Hindlimb muscle (tissue), 1 donor: ENCODE measurements at places on chromosomes 12 and 14.
A peak's percentile ranks its signal among the peaks of the same experiment; 100 is the strongest.

GRCh38 chr12:3892631-3893030, 19.4 kb upstream of the PARP11 start:
- no peak for DNase-seq

DNA sequence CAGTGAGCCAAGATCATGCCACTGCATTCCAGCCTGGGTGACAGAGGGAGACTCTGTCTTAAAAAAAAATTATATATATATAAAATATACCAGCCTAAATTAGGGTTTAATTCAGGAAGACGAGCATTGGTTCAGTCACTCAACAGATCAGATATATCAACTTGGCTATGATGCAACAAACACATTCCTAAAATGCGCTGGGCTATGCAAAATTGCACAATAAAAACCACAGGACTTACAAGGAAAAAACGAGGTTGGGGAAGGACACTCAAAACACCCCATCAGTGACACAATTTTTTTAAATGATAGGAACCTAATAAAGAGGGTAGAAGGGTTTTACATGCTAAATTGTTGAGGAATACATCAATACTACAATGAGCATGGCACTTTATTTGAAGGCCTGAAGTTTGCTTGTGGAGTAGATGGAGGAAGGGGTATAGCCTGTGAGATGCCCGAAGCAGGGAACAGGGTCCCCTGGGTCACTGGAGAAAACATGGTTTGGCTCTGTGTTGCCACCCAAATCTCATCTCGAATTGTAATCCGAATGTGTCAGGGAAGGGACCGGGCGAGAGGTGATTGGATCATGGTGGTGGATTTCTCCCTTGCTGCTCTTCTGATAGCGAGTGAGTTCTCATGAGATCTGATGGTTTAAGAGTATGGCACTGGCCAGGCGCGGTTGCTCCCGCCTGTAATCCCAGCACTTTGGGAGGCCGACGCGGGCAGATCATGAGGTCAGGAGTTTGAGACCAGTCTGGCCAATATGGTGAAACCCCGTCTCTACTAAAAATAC, 71.2 kb downstream of the TNFAIP2 start:
- DNase-seq: no peak

GRCh38 chr12:88868050-88868449, 287.8 kb upstream of the KITLG start:
- DNase-seq: peak; percentile 13

DNA sequence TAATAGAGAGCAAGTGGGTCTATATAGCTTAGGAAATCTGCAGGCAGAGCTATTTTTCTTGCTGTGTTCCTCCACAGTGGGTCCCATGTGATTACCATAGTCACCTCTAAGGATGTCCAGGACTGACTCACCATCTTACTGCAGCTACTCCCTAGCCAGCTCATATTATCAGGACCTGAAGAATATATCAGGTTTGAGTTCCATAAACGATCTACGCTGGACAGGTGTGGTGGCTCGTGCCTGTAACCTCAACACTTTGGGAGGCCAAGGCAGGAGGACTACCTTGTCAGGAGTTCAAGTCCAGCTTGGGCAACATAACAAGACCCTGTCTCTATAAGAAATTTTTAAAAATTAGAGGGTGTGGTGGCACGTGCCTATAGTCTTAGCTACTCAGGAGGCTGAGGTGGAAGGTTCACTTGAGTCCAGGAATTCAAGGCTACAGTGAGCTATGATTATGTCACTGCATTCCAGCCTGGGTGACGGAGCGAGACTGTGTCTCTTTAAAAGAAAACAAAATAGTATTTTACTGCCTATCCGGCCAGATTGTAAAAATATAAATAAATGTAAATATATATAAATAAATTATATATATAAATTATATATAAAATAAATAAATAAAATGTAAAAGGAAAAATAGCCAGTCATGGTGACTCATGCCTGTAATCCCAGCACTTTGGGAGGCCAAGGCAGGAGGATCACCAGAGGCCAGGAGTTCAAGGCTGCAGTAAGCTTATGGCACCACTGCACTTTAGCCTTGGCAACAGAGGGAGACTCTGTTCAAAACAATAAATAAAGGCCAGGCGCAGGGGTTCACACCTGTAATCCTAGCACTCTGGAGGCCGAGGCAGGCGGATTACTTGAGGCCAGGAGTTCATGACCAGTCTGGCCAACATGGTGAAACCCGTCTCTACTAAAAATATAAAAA, 6.9 kb upstream of the SPRYD4 start:
- no peak for DNase-seq

- DNase-seq: no peak
Observed at GRCh38 chr14:22839159-22839779, 2.9 kb downstream of the MMP14 start.

DNA sequence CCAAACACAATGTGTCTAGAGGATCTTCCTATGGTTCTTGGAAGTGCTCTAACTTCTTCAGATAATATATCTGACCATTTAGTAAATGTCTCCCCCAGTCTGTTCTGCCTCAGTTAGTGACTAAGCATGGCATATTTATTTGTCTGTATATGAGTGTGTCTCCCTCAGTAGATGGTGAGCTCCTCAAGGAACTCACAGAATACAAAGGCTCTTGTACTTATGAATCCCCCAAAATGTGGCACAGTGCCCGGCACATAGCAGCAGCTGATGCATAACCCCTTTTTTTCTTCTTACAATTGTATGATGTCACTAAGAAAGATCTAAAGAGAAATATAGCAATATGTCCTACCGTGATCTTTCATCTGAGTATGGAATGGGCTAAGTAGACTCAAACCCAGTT, 264.7 kb upstream of the PRICKLE1 start:
- DNase-seq: no peak
